ENCODE measurements at places on chromosomes 5 and 9.

- no peak for DNase-seq
Measured at GRCh38 chr5:142671266-142671665, 14.6 kb downstream of the FGF1 start.

DNA sequence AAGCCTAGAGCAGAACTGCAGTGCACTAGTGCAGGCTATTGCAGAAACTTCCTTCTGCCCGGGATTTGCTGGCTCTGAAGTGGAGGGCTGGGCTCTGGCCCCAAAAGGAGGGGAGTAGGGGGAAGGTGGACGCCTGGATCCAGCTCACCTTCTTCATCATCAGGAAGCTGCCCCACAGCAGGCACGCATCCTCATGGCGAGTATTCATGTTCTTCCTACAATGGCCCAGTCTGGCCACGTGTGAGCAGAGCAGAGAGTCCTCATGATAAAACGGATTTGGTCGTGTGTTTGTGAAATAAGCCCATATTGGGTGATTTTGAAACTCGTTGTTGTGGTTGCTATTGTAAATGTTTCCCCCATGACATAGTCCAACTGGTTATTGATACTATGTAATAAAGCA is 8.2 kb upstream of the GLIPR2 start:
- no peak for DNase-seq

GRCh38 chr5:95668216-95668615 is 14.6 kb downstream of the SPATA9 start:
- peak; percentile 45 for DNase-seq

DNA sequence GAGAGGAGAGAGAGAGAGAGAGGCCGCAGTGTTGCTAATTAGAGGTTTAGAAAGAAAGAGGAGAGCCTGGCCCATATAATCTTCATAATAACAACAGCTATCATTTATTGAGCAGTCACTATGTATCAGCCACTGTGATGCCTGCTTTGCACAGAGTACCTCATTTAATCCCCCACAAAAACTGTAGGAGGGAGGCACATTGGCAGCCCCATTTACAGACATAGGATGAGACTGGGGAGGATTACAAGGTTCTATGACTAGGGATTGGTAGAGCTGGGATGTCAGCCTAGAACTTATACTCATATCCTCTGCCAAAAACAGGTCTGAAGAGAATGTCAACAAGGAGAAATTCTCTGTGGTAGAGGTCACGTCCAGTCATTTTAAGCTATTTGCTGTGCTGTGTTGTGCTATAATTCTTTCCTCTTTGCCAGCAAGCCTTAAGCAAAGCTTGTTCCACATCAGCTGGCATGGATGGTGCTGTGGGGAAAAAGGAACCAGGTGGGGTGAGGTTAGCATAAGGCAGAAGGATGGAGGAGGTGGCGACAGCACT is 6.7 kb upstream of the GCNT4 start:
- DNase-seq = no peak

DNA sequence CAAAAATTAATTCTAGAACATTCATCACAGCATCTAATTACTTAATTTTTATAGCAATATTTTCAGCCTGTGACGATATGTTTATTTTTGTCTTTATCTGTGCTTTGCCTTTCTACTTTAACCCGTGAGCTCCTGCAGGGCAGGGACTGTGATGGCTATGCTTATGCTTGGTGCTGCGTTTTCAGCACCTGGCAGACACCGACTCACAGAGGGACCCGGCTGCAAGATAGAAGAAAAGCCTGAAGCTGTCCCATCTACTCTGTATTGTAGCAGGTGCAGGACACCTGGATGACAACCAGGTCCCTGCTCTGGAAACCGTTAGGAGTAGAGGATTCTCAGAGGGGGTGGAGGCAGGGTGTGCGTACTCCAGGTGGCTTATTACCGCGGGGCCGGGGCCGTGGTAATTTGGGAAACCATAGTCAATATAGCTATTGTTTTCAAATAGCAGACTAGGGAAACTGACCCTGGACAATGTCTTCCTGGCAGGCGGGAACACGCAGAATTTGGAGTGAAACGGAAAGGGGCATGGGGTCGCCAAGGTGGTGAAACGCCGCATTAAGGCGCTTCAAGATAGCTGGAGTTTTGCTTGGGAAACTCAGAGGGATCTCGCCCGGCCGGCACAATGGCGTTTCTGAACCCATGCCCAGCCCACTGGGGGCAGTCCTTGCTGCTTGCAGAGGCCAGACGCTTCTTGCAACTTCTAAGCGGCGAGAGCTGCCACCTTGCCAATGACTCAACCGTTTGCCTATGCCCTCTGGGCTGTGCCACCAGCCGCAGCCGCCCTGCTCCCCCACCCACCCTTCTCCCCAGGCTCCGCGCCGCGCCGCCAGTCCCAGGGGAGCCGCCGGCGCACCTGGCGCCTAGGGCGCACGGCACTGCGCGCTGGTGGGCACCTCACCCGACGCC is 140.1 kb upstream of the PALM2AKAP2 start:
- peak; percentile 57 for DNase-seq

DNA sequence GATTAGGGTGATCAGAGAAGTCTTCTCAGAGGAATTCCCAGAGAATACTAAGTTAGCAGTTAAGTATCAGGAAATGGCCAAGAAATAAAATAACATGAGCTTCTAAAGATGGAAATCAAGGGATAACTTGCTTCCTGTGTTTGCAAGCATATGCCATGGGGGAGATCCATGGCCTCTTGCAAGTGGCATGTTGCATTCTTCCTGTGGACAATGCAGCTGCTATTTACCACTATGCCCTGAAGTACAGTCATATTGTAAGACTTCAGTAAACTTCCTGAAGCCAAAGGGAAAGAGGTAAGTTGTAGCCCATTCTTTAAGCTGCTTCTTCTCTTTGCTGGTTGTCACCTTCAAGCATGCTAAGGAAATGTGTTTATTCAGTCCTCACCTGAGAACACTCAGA is 154.7 kb upstream of the RUSC2 start:
- peak; percentile 43 for DNase-seq

- no peak for DNase-seq
Measured at GRCh38 chr9:127521919-127522304, 70.6 kb downstream of the LRSAM1 start.

DNA sequence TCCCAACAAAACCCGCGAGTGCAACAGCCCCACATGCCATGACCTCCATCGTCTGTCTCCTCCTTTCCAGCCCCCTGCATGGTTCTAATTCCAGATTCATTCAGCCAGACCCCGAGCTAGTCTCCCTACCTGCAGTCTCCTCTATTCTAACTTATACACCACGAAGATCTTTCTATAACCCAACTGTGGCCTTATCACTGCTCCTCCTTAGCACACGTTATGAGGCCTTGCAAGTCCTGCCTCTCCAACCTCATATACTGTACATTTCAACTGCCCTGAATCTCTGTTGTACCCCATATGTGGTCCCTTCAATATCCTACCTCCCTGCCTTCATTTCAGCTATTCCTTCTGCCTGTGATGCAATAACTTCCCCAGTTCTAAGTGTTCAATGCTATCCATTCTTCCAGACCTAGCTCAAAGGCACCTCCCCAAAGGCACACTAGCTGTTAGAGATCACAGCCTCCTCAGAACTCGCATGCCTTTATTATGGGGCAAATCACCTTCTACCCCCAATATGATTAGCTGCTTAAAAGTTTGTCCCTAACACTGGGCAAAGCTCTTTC is 215.1 kb upstream of the TRIM32 start:
- no peak for DNase-seq

DNA sequence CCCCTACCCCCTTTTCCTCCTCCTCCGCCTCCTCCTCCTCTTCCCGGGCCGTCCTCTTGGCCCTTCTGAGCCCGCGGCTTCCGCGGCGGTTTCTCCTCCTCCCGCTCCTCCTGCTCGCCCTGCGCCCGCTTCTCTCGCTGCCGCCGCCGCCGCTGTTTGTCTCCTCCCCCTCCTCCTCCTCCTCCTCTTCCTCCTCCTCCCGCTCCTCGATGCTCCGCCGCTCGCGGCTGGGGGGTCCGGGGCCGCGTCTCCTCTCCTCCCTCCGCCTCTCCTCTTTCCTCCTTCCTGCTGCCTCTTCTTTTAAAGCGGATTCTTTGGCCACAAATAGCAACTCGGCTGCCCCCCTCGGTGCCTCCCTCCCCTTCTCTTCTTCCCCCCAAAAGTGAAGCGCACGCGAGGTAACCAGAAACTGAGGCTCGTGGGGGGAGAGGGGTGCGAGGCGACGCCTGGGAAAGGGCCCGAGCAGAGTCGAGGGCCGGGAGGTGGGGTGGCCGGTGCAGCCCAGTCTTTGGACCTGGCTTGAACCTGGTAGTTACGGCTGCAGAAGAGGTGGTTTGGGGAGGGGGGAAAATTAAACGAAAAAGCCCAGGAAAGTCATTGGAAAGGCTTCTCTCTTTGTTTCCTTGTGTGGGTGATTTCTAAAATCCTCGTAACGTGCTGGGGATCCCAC is 1058.5 kb upstream of the DMAC1 start:
- DNase-seq = peak; percentile 32

DNA sequence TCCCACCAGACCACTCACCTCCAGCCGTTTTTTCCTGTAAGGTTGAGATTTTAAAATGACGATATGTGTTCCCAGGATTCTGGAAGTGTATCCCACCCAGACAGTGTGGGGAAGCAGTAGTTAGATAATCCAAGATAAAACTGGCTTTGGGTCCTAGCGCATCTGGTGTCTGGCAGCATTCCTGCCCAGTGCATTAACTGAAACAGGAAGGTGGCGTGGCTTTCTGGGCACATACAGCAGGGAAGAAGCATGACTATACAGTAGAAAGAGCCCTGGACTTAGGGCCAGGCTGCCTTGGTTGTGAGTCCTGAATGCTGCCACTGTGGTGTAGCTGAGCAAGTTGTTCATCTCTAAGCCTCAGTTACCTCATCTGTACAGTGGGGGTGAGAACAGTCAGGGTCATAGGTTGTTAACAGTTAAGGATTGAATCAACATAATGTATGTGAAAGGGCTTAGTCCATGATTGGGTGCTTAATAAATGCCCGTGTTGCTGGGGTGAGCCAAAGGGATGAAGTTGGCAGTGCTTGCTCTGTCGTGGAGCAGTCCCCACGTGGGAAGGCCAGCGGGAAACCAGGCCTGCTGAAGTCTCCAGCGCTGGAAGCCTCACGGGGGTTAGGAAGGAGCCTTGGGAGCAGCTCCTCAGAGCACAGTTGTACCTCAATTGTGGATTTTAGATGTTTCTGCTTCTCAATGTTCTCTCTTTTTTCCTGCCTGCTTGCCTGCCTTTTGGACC is 18.0 kb downstream of the CLTA start:
- DNase-seq = peak; percentile 74

- DNase-seq = peak; percentile 45
Measured at GRCh38 chr5:149546974-149547373, 4.3 kb downstream of the CSNK1A1 start.
